Stimulated activated naive B cell treated with anti-CD40 and anti-IgM and Interleukin-4, amounts not matched to agents 10 μg/mL and 1 μg/mL and 100 μg/mL, for 72 hours (primary cell): ENCODE measurements at places on chromosomes 3 and 15.

GRCh38 chr3:186013312-186013711 is 75.5 kb upstream of the TRA2B start:
- DNase-seq = no peak
- H3K36me3 ChIP-seq = no peaks in the 10 kb centered on the region
- no peak overlapping the region for H3K4me3 ChIP-seq
- H3K27ac ChIP-seq = no peak overlapping the region
- peaks cover 28% of the 10 kb centered on the region for H3K27me3 ChIP-seq

GRCh38 chr3:180631317-180631716 is 29.4 kb downstream of the TTC14 start:
- H3K27me3 ChIP-seq = peaks cover 36% of the 10 kb centered on the region
- peaks cover 9% of the 10 kb centered on the region for H3K36me3 ChIP-seq
- H3K4me1 ChIP-seq = peaks cover 11% of the 10 kb centered on the region

- DNase-seq = peak; percentile 83
- H3K4me1 ChIP-seq = peaks cover 3% of the 10 kb centered on the region
- peaks cover 4% of the 10 kb centered on the region for H3K27me3 ChIP-seq
- peaks cover 18% of the 10 kb centered on the region for H3K36me3 ChIP-seq
Observed at GRCh38 chr3:149752051-149752787, at the start of gene COMMD2. Gene COMMD2 (minus strand): TSS chr3:149752489. CDS start chr3:149752444, 45 bp downstream.

- peaks cover 19% of the 10 kb centered on the region for H3K36me3 ChIP-seq
- H3K27me3 ChIP-seq = peaks cover 4% of the 10 kb centered on the region
- H3K4me1 ChIP-seq = peaks cover 34% of the 10 kb centered on the region
- no peak for DNase-seq
Observed at GRCh38 chr3:195066441-195066841, 204.5 kb downstream of the XXYLT1 start.

DNA sequence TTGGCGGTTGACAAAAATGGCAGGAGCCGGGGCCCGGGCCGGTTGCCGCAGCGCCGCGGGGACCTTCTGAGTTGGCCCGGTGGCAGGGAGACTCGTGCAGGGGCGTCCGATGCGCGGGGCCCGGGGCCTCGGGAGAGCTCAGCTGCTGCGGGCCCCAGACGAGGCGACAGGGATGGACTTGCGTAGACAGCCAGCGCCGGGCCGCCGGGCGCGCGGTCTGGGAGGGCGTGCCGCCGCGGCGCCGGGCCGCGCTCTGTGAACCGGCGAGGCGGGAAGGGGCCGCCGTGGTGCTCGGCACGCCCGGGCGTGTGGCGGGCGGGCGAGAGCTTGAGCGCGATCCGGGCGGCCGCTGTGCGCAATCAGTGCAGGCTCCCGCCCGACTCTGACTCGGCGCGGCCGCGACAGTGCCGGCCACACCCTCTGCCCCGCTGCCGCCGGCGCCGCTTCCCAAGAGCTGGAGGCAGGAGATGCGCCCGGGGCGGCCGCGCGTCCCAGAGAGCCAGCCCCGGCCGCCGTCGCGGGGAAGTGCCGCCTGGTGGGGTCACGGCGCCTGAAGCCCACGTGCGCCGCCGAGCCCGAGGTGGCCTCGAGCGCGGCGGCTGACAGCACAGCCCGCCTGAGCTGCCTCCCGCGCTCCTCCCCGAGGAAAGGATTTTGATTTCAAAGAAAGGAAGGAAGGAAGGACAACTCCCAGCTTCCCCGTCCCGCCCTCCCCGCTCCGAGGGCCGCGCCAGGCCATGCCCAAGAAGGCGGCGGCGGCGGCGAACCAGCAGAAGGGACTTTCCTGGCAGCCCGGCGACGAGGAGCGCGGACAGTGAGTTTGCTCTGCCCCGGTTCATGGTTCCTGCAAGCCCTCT is 657 bp downstream of the TLNRD1 start:
- H3K4me3 ChIP-seq = peak overlapping the region; percentile 91
- peak overlapping the region; percentile 94 for H3K27ac ChIP-seq
- peaks cover 19% of the 10 kb centered on the region for H3K36me3 ChIP-seq
- H3K4me1 ChIP-seq = peaks cover 52% of the 10 kb centered on the region
- DNase-seq = peak; percentile 41

DNA sequence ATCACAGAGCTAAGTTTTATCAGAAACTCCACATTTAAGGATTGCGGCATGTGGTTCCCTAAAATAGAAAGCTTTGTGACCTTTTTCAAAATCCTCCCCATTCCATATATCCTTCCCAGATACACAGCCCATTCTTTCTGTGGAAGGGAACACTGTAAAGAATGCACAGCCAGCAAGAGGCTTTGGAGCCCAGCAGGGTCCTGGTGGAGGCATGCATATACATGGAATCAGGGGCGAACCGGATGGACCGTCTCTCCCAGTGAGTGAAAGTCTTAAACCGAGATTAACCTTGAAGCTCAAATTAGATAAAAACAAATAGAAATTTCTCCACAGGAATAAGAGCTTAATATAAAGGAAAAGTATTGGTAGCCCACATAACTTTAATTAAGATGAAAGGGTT is 436.2 kb upstream of the MDFIC2 start:
- no peak overlapping the region for H3K27ac ChIP-seq
- no peak overlapping the region for H3K4me3 ChIP-seq
- H3K27me3 ChIP-seq = peaks cover 21% of the 10 kb centered on the region
- H3K4me1 ChIP-seq = no peaks in the 10 kb centered on the region
- no peak for DNase-seq

- H3K27ac ChIP-seq = peak overlapping the region; percentile 56
- no peak for DNase-seq
- peak overlapping the region; percentile 62 for H3K4me3 ChIP-seq
- no peaks in the 10 kb centered on the region for H3K27me3 ChIP-seq
- H3K36me3 ChIP-seq = peaks cover 16% of the 10 kb centered on the region
Observed at GRCh38 chr3:101673953-101674352, 3.0 kb downstream of the ZBTB11 start.

DNA sequence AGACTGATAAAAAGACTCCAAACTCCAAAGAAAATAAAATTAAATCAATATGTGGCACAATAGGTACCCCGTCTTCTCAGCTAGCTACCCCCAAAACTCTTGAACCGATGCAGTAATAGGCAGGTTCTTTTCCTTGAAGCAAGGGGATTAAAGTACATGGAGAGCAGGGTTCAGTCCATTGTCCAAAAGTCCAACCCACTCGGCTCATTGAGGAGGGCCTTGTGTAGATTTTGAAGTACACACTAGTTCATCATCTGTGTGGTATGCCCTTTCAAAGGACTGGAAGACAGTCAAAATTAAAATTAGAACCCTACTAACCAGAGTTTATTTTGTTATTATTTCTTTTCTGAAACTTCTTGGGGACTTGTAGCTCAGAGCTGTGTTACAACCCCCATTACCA is 23.3 kb downstream of the TF start:
- H3K27ac ChIP-seq = no peak overlapping the region
- no peak for DNase-seq
- H3K36me3 ChIP-seq = no peaks in the 10 kb centered on the region
- peaks cover 21% of the 10 kb centered on the region for H3K27me3 ChIP-seq

DNA sequence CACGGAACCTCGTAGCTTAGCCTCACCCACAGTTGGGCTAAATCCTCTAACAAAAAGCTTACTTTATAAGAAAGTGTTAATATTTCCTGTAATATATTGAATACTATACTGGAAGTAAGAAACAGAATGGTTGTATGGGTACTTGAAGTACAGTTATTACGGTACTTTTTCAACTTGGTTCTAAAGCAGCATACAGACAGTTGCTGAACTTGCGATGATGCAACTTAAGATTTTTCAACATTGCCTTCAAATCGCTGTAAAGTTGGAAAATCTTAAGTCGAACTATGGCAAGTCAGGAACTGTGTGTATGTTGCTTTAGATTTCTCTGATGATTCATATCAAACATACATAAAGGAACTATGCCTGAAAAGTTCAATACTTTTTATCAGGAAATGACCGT is 204.4 kb upstream of the C2CD4B start:
- H3K27ac ChIP-seq = no peak overlapping the region
- no peak overlapping the region for H3K4me3 ChIP-seq
- H3K27me3 ChIP-seq = peaks cover 27% of the 10 kb centered on the region
- H3K36me3 ChIP-seq = no peaks in the 10 kb centered on the region
- H3K4me1 ChIP-seq = no peaks in the 10 kb centered on the region

DNA sequence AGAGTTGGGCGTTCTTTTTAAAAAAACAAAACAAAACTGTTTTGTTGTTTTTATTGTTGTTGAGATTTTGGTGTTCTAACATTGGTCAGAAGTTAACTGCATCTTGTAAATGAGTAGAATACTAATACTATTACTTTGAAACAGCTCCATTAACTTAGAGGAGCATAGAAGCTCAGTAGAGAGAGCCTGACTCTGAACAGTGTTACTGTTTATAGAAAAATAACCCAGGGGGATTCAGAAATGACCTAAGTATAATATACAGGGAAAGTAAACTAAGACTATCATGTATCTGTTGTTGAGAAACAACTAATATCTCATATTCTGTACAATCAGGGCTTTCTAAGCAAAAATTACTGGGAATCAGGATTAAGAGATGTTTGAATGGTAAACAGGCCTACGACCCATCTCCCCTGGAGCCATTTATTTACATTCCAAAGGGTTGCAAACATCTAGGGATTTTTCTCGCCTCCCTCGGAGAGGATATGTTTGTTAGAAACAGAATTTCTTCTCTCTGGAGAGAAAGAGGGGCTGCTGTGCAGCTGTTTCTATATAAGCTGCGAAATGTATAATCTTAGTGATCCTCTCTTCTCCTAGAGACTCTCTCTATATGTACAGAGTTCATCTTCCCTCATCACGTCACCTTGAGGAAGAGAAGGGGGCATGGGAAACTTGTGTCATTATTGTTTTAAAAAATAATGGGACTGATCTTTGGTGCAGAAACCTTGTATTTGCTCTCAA is 827.5 kb upstream of the DPPA4 start:
- H3K4me1 ChIP-seq = no peaks in the 10 kb centered on the region
- H3K4me3 ChIP-seq = no peak overlapping the region
- H3K27me3 ChIP-seq = no peaks in the 10 kb centered on the region
- DNase-seq = no peak
- H3K36me3 ChIP-seq = no peaks in the 10 kb centered on the region

- DNase-seq = no peak
- H3K36me3 ChIP-seq = no peaks in the 10 kb centered on the region
- H3K27ac ChIP-seq = no peak overlapping the region
- H3K4me3 ChIP-seq = no peak overlapping the region
- peaks cover 12% of the 10 kb centered on the region for H3K4me1 ChIP-seq
Observed at GRCh38 chr3:23100106-23100505, 103.0 kb upstream of the UBE2E2 start.

- no peaks in the 10 kb centered on the region for H3K36me3 ChIP-seq
- H3K27me3 ChIP-seq = no peaks in the 10 kb centered on the region
Observed at GRCh38 chr3:151395806-151396205, 11.3 kb upstream of the P2RY12 start.
